ENCODE measurements at places on chromosomes 13 and 19.

GRCh38 chr19:15640294-15640903 is at the start of gene CYP4F3:
TSS of gene CYP4F3 (plus strand) at chr19:15640897. CDS start at chr19:15641416, 519 bp downstream.
- no peak for DNase-seq

GRCh38 chr19:2727640-2727944 is 6.4 kb upstream of the DIRAS1 start:
- DNase-seq, result no peak

DNA sequence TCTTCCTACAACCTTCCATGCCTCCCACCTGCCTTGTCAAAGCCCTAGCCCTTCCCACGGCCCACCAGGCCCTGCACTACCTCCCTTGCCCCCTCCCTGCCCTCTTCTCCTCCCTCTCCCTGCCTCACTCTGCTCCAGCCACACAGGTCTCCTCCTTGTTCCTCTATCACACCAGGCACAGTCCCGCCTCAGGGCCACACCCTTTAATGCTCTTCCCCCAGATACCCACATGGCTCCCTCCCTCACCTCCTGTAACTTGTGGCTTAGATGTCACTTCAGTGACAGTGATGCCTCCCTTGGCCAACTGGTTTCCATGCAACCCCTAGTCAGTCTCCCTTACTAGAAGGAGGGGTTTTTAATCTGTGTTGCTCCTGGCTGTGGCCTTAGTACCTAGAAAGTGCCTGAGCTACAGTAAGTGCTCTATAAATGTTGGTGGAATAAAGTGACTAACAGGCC is 1.3 kb downstream of the SIRT6 start:
- no peak for DNase-seq

- DNase-seq, result no peak
These were observed 4.6 kb downstream of the KLF12 start for GRCh38 chr13:74129500-74130191.

DNA sequence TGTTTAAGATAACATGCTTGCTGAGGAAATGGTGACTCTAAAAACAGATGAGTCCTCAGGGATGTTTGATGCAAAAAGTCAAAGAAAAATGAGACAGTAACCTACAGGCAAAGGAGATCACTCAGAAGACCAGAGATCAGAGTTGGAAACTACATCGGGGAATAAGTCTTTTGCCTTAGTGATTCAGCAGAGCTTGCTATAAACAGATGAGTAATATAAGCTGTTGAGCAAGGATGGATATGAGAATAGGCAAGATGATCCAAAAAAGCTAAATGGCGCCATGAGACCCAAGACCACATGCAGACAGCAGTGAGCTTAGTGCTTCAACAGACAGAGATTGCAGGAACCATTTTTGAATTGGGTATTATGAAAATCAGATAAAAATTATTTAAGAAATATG is 168.6 kb downstream of the POSTN start:
- no peak for DNase-seq

GRCh38 chr19:7492142-7492541 is 3.3 kb upstream of the PEX11G start:
- DNase-seq, result no peak

GRCh38 chr19:57905258-57905657 is 11.1 kb downstream of the ZNF417 start:
- no peak for DNase-seq

- DNase-seq, result no peak
These were observed 365.5 kb downstream of the PCDH9 start for GRCh38 chr13:66864627-66865026.

DNA sequence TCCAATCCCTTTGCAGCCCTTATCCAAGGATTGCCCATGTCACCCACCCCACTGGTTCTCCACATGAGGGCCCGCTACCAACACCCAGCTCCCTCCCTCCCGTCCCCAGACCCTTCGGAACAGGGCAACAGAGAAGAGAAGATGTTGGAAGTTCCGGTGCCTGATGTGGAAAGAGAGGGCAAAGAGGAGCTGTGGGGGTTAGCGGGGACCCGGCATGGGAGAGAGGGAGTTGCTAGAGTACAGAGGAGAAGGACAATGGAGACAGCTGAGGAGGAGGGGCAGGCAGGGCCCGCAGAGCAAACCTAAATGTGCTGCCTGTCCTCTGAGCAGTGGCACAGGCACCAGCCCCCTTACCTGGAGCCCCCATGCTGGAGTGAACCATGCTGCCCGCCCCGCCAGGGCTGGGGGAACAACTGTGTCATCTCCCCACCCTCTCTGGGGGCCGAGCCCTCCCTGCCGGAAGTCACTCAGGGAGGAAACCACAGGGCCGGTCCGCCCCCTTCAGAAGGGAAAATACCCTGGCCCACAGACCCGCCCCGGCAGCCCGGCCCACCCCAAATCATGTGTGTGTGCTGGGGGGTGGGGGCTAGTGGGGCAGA is at the start of gene POU2F2:
POU2F2 (minus strand) TSS at position 417 of the 599 bp plus-strand sequence; CDS start at position 382, 35 bp downstream.
- no peak for DNase-seq
